T-helper 2 cell (primary cell): ENCODE measurements at places on chromosomes 11 and 22.

DNA sequence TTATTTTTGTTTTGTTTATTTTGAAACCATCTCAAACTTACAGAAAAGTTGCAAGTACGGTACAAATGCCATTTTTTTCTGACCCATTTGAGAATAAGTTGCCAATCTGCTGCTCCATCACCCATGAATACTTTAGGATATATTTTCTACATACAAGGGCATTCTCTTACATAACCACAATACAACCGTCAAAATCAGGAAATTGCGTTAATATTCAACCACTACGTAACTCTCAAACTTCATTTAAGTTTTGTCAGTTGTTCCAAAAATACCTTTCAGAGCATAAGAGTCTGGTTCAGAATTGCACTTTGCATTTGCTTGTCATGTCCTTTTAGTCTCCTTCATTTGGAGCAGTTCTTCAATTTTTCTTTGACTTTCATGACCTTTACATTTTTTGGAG is 194.3 kb upstream of the BDNF start:
- DNase-seq, result no peak

- no peak for DNase-seq
Observed at GRCh38 chr11:74681686-74682651, 49.3 kb downstream of the CHRDL2 start.

DNA sequence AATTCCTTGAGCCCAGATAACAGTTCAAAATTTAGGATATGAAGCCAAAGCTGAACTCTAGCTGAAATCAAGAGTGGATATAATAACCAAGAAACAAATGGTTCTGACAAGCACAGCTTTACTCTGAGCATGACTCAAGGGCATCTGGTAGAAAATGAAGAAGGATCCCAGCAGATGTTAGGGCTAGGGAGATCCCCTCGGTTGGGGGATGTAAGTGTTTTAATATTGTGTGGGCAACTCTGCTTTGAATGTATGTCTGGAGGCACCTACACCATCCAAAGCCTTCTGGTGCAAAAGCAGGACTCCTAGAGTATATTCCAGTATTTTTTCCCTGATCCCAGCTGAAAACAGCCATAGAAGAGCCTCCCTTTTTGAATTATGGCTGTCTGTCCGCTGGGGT is 61.7 kb downstream of the FLI1 start:
- DNase-seq, result no peak

- DNase-seq, result peak; percentile 84
Observed at GRCh38 chr11:19712281-19713195, at the start of gene NAV2. TSS of gene NAV2 (plus strand) at chr11:19712837. CDS start at chr11:19713696, 859 bp downstream.

- no peak for DNase-seq
Observed at GRCh38 chr11:24357620-24358410, 139.0 kb upstream of the LUZP2 start.

GRCh38 chr11:123111465-123111864 is 49.5 kb upstream of the HSPA8 start:
- peak; percentile 55 for DNase-seq

DNA sequence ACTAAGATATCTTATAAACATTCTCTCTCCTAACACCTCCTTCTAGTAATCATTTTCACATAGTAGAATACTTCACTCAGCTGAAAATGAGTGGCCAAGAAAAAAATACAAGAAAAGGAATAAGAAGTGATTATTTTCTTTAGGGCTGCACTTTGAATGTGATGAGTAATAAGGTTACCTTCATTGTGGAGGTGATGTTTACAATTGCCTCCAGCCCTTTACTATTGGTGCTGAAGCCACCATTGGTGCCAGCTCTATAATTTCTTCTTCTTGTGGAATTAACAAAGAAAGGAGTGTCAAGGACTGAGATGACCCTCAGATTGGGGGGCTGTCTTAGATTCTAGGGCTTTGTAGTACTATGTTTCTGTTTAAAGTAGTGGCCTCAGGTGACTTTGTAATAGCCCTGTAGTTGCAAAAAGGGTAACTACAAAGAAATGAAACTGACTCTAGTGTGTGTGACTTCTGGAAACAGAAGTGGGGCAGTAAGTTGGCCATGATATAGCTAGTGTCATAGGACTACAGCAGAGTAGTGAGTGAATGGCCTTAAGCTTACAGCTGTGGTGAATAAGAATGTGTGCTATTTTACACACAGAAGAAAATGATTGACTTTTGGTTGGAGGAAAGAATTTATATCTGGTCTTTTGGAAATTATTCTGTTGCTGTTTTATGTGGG is 287.2 kb downstream of the TMEM135 start:
- no peak for DNase-seq

DNA sequence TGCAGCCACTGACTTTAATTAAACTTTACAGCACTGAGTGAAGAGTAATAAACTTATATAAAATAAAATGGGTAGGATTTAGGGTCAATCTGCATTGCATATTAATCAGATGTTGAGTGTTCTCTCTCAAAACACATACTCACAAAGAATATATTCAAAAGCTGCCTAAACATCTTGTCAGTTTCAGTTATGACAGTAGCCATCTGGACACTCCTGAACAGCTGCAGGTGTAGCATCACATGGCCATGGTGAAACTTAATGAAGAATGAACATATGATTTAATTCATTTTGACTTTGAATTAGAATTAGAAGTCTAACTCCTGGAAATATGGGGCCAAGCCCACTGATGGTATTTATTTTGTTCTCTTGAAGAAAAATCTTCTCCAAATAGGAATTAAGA is 684.3 kb upstream of the RAG2 start:
- no peak for DNase-seq

- DNase-seq, result no peak
Observed at GRCh38 chr22:37138849-37139561, 10.7 kb downstream of the IL2RB start.

DNA sequence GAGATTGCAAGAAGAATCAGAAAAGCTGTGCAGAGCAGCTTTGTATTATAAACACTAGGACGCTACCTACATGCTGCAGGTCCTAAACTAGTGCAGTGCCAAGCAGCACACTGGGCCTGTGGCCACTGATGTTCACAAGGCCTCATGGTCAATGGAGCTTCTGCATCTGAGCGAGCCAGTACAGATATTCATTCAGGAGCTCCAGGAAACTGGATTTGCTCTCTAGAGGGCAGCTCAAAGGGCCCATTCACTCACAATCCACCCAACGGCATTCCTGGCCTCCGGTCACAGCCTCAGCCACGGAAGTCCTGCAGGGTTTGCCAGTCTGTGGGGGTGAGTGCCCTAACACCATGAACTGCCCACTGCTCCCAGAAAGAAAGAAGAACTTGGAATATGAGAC is 5.8 kb upstream of the TBC1D10A start:
- DNase-seq, result no peak

DNA sequence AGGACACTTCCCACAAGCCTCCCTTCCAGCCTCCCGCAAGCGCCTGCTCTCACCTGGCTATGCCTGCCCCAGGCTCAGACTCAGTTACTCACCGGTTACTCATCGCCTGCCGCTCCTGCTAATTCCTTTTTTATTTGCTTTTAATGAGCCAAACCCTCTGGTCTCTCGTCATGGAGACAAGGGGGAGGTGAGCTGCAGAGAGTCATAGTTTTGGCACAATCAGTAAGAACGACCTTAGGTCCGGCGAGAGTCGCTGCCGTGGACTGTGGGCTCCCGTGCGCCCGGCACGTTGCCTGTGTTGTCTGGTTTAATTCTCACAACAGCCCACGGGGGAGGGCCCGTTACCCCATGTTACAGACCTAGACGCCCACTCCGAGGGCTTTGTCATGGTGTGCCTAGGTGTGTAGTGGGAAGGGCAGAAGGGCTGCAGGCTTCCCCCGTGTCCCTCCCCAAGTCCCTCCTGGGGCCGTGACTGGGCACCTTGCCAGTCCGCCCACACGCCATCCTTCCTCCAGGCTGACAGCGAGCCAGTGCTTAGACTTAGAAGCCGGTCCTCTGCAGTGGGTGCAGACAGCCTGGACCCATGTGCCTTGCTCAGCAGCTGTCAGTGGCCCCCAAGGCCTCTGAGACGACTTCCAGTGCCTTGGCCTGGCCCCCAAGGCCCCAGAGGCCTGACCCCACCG is 42.2 kb downstream of the WNT7B start:
- no peak for DNase-seq

DNA sequence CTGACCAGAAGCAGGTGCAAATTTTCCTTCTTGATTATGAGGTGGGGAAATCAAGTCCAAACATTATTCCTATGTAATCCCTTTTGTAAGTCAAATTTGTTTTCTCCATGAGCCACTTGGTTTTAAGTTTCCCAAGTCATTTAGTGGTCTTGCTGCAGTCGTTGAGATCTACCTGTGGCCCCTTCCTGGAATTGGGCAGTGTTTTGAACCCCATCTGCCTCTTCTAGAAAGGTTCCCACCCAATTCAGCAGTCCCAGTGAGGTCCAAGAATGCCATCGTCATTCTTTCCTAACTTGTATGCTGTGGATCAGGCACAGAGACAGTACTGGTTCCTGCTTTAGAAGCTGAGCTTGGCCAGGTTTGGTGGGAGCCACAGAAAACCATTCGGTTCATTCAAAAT is 77.8 kb upstream of the GNAZ start:
- no peak for DNase-seq

DNA sequence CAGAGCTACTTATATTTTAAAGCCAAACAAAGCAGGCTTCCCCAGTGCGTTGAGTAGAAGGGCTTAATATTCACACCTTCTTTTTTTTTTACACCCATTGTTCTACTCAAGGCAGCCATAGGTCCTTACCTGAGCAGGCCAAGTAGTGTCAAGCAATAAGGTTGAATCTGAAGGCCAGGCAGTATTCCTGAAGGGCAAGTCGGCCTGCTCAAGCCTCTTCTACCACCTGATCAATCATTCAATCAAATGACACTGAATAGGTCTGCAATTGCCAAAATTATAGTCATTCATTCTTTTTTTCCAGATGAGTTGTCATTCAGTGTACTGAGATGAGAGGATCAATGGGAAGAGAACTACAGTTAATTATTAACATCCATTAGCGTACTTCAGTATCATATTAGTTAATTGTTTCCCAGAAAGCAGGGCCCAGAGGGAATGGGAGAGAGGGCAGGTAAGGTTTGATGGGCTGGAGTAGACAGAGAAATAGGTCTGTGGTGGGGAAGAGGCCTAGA is 11.9 kb upstream of the PPP2R1B start:
- no peak for DNase-seq

- no peak for DNase-seq
Observed at GRCh38 chr11:58152781-58153180, 27.5 kb upstream of the OR9I1 start.

DNA sequence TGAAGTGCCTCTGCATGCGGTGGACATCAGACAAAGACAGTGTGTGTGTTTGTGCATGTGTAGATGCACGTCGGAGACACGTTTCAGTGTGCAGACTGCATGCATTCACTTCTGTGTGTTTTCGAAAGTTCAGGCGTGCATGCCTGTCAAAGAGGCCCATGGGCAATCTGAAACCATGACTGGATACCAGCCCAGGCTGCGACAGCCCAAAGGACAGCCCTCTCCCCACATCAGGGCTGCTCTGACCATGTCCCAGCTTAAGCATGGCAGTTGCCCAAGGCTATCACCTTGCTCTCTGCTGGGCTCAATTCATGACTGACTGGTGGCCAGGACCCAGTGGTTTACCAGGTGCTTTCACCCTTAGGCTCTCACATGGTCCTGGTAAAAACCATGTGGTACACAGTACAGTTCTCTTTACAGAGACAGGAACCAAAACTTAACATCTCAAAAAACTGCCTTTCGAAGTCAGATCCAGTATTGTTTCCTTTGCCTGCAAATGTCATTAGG is 423.7 kb upstream of the CADM1 start:
- DNase-seq, result no peak

DNA sequence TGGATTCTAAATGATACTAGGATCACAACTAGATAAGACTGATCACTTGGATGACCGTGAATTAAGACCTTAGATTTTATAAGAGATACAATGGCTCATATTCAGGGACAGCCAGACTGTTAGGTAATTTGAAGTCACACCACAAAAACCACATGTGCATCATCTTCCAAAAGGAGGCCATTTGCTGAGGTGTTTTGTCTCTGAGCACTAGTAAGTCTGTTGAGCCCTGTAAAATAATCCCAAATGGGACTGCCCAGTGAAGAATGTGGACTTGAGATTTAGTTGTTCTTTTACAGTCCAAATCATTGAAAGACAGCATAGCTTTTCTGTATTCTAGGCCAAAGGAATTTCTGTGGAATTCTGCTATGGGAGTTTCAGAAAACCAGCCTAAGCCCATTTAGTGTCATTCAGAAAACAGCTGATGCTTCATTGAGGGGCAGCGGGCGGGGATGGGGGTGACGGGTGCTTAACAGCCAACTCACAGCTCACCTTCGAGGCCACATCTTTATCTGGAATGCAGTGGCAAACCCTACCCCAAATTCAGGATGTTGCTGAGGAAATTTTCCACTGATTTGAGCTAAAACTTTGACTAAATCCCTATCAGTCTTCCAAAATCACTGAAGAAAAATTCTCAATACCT is 80.1 kb upstream of the BIRC3 start:
- DNase-seq, result no peak

- DNase-seq, result no peak
Observed at GRCh38 chr22:33057363-33057995, 702 bp downstream of the SYN3 start.

DNA sequence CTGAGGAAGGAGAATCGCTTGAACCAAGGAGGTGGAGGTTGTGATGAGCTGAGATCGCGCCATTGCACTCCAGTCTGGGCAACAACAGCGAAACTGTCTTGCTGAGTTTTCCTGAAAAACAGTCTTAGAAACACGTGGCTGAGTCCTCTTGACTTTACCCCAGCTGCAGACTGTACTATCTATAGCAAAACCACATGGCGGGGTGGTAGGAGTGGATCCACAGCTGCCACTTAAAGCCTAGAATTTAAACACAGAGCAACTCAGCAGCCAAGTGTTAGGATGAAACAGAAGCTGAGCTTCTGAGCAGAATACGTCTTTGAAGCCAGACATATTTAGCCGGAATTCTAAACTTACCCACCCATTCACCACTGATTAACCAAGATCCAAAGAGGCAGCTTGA is 14.1 kb downstream of the PATZ1 start:
- DNase-seq, result no peak

- DNase-seq, result no peak
Observed at GRCh38 chr11:47271328-47271727, 1.4 kb downstream of the MADD start.

DNA sequence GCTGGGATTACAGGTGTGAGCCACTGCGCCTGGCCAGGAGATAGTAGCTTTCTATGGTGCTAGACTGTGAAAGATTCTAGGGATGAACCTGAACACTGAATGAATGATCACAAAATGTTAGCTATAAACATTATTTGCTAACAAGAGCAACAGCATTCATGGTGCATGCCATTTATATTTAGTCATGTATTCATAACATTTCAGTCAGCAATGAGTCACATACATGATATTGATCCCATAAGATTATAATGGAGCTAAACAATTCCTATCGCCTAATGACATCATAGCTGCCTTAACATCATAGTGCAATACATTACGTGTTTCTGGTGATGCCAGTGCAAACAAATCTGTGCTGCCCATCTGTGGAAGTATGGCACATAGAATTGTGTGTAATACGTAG is 164.1 kb downstream of the ARHGAP42 start:
- no peak for DNase-seq
